ENCODE measurements at places on chromosomes 2 and 18.

GRCh38 chr2:10297959-10298531 lies 4.7 kb upstream of the HPCAL1 start:
- no peak for DNase-seq

DNA sequence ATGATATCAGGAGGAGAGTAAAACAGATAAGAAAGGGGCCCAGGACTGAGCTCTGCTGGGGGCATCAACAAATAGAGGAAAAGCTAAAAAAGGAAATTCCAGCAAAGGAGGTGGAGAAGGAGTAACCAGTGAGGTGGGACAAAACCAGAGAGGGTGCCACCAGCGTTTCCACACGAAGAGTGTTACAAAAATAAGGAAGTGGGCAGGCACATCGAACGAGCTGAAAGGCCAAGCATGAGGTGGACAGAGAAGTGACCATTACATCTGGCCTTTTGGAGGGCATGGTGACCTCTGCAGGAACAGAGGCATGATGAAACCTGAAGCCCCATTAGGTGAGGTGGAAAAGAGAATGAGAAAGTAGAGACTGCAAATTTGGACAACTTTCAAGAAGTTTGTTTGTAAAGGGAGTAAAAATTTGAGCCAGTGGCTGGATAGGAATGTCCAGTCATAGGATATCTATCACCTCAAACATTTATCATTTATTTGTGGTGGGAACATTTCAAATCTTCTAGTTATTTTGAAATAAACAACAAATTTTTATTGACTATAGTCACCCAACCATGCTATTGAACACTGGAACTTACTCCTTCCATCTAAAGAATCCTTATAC lies 18.4 kb upstream of the VIT start:
- DNase-seq: no peak

GRCh38 chr18:48136827-48137373 lies 206.4 kb upstream of the SMAD2 start:
- no peak for DNase-seq

- no peak for DNase-seq
These were observed 7.9 kb downstream of the ALPP start for GRCh38 chr2:232386490-232386739.

DNA sequence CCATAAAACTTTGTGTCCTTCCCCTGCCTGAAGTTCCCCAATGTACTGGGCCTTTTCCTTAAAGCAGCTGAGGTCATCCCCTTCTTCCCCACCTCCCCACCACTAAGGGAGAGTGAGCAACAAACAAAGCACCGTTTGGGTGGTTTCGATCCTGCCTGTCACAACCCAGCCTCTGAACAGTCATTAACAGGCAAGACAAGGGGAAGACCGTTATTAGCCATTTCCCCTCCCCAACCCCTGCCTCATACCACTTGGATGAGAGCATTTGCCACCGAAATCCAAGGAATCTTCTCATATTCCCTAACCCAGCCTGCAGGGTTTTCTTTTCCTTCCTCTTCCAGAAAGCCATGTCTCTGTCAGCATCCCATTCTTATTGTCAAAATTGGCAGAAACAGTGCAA lies 65.6 kb downstream of the STRADB start:
- DNase-seq: no peak

GRCh38 chr18:11106894-11107293 lies 42.5 kb downstream of the PIEZO2 start:
- no peak for DNase-seq

DNA sequence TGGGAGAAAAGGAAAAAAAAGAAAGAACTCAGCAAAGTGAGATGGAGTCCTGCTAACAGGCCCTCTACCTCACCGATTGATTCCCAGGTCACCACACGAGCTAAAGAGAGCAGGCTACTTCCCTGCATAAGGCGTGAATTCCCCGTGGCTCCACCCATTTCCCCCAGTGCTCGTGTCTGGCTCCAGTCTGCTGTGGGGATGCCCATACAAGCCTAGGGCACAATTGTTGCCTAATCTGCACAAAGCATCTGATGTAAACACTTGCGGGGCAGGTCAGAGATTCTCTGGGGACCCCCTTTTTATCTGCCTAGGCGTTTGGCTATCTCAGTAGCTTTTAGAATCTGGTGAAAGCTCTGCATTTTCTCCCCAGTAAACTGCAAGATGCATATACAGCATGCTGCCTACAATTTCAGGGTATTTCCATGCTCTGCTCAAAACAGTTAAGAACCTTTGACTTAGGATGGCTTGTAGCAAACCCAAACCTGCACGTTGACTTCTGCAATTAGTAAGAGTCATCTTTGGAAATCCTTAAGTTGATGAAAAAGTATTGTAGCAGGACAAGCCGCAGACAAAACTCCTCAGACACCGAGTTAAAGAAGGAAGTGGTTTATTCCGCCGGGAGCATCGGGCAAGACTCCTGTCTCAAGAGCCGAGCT lies 34.8 kb downstream of the MYO3B start:
- no peak for DNase-seq

DNA sequence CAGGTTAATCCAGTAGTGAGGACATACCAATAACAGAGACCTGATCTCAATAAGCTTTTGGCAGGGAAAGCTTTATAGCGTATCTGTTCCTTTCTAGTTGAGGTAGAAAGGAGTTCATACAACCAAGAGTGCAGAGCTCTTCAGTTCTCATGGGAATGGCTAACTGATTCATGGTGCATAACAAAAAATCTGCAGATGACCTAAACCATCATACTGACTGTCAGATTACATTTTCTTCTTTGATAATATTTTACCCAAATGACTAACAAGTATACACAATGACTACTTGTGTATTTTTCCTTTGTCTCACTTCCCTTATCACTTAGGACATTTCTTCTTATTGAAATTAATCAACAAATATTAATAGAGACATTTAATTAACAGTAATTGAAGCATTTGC lies 140.0 kb upstream of the SERTAD2 start:
- DNase-seq: no peak

GRCh38 chr18:48917579-48918517 lies 32.9 kb downstream of the SMAD7 start:
- no peak for DNase-seq
